SJCRH30 (cell line): ENCODE measurements at places on chromosomes 16 and 17.

DNA sequence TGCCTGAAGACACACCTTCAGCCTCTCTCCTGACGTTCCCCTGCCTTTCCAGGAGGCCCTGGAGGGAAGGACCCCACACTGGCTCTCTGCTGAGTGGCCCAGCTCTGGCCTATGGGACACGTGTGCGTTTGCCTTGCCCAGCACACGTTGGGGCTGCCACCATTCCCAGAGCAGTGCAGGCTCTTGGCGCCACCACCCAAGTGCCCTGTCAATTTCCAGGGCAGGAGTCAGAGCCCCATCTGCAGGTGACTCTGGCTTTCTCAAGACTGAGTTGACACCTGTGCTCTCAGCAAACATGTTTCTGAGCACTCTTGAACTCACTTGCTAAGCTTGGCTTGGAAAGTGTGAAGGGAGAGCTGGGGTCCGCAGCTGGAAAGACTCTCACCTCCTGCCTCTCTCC lies 4.7 kb upstream of the IRF8 start:
- DNase-seq, result no peak

DNA sequence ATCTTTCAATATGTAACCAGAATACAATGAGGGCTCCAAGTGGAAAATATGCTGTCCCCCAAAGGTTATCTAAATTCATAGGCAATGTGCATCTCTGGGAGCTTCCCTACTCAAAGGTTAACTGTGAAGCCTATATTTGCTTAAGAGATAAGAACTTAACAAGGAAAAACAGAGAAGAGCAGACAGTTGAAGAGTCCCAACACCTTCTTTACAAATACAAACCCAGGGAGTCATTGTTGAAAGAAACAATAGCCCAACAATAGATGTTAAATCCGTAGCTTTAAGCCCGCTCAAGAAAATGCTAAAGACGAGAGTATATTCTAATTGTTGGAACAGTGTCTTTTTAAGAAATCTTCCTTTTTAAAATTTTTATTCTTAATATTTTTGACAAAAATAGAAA lies 87.8 kb downstream of the CDH8 start:
- no peak for DNase-seq

DNA sequence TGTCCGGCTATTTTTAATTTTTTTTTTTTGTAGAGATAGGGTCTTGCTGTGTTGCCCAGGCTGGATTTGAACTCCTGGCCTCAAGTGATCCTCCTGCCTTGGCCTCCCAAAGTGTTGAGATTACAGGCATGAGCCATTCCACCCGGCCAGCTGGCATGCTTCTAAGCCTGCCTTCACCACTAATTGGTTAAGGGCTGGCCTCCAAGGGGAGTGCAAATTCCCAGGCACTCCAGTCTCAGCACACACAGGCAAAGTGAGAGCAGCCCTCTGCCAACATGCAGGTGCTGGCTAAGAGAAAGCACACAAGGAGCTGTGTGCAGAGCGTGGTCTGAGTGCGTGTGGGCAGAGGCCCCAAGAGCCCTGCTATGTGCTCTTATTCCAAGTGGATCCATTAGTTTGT lies 149.8 kb upstream of the HS3ST2 start:
- DNase-seq, result no peak

DNA sequence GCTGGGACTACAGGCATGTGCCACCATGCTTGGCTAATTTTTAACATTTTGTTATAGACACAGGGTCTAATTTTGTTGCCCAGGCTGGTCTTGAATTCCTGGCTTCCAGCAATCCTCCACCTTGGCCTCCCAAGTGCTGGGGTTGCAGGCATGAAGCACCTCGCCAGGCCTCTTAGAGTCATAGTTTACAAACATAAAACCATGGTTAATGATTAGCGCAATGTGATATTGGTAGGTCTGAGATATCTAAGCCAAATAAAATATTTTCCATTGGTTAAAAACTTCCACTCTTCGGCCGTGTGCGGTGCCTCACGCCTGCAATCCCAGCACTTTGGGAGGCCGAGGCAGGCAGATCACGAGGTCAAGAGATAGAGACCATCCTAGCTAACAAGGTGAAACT lies 16.6 kb downstream of the TXNDC11 start:
- DNase-seq, result no peak

DNA sequence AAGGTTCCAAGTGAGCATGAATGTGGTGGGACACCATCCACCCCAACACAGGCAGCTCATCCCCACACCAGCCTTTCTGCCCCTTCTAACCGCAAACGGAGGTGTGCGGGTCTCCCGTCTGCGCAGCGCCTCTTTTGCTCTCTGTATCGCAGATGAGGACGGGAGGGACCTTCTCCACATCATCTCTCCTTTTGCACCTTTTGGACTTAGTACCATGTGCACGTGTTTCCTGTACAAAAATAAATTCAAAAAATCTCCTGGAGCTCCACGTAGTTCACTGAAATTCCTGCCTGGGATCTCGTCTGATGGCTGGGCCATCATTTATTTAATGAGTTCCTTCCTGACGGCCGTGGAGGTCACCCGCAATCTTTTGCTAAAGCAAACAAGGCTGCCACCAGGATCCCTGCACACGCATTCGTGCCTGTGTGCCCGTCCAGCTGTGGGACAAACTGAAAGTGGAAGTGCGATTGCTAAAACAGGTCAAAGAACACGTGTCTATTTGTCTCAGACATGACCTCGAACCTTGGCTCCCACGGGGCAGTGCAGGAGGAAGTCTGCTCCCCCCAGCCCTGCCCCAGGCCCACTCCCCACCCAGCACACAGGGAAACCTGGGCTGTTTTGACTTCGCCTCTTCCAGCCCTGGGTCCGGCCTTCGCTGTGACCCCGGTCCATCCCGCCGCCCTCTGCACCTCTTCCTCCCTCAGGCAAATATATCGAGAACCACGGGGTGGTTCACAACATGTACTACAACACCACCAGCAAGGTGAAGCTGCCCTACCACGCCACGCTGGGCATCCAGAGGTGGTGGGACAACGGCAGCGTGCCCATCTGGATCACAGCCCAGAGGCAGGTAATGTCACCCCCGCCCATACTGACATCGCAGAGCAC lies 2.3 kb downstream of the ENPP7 start:
- no peak for DNase-seq

- DNase-seq, result peak; percentile 59
Measured at GRCh38 chr17:12256380-12256995, 235.8 kb downstream of the MAP2K4 start.

- DNase-seq, result peak; percentile 53
Measured at GRCh38 chr16:85369741-85370528, 243.2 kb upstream of the GSE1 start.
